ENCODE measurements at places on chromosomes 2 and 18. TPM values are rescaled to one million over a fixed set of nuclear protein-coding genes. Genes with fewer than 3 reads are reported as not detected.

- no peak for DNase-seq
Measured at GRCh38 chr2:222637067-222637466, 18.8 kb downstream of the FARSB start.

The COLEC12 gene
- total RNA-seq = 97.7 TPM

The TCF4 gene
- total RNA-seq = 45.3 TPM

DNA sequence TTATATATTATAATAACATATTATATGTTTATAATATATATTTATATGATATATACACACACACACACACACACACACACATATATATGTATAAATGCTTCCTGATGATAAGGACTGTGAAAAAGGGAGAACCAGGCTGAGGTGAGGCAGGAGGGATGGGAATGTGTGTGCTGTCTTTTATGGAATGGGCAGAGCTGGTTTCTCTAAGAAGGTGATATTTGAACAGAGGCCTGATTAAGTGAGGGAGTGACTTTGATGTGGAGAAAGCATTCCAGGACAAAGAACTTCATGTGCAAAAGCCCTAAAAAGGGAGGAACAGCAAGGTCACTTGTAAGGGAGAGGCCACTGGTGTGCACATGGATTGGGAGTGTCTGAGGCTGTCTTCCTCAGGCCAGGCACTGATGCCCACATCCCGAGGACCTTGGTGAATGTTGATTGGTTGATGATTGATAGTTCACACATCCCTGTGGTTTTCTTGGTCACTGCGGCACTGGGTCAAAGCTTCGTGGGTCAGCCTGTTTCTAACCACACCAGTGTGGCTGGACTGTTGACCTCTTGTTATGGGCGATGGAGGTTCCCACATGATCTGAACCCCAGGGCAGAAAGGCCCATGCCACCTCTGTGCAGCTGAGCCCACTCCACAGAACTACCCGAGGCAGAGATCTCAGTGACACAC is 196.9 kb downstream of the MYCN start:
- DNase-seq = peak; percentile 27

- DNase-seq = no peak
Measured at GRCh38 chr2:152506843-152507242, 171.9 kb downstream of the FMNL2 start.

GRCh38 chr18:70535041-70535440 is 246.2 kb downstream of the SOCS6 start:
- no peak for DNase-seq

DNA sequence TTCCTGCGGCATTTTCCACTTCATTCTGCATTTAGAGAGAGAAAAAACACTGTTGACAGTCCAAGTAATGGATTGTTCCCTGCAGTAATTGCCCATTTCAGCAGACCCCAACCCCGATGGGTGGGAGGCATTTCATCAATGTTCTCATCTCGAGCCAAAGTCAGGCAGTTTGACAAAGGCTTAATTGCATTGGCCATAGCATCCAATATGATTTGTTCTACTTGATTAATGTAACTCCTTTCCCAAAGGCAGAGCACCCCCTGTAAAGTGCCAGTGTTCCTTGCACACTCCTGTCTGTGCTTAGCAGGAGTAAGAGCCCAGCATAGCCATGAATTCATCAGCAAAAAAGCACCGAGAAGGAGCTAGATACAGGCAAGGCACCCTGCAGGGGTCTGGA is 174.4 kb downstream of the SEPTIN10 start:
- no peak for DNase-seq

The SKA1 gene
- total RNA-seq = 29.5 TPM

The SOWAHC gene
- total RNA-seq = 12.0 TPM

- DNase-seq = no peak
Measured at GRCh38 chr18:4208366-4208765, 246.7 kb downstream of the DLGAP1 start.

DNA sequence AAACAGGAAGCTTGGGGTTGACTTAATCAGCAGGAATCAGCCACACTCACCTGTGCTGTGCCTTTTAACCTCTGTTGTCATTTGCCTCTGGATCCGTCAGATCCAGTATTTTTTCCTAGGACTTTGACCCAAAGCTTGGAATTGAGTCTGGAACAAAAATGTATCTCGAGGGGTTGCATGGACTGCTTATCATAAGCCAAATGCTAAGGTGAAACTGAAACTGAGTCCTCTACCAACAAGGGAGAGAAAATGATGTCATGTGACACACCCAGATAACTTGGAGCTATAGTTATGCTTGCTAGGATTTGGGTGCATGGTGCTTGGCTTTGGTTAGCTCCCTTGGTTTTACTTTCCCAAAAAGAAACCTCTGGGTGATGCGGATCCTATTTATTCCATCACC is 2158.6 kb upstream of the PIK3C3 start:
- DNase-seq = no peak

DNA sequence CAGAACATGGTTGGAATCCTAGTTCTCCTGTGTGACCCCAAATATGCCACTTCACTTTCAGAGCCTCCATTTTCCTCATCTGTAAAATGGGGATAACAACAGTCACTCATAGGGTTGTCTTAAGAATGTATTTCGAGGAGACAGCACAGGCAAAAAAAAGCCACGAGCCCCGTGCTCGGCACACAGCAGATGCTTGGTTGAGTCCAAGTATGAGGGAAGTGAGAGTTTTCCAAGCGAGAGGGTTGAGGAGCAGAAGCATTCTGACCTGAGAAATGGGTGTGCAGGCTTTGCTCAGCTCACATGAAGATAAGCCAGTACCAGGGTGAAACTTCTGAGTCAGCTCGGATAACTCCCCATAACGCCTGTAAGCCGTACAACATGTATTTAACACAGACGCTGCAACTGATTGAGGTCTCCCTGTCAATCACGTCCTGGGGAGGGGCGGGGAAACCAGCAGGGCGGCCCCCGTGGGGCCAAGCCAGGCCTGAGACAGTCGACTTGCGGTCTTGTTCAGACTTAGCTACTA is 23.0 kb upstream of the ODC1 start:
- peak; percentile 62 for DNase-seq

DNA sequence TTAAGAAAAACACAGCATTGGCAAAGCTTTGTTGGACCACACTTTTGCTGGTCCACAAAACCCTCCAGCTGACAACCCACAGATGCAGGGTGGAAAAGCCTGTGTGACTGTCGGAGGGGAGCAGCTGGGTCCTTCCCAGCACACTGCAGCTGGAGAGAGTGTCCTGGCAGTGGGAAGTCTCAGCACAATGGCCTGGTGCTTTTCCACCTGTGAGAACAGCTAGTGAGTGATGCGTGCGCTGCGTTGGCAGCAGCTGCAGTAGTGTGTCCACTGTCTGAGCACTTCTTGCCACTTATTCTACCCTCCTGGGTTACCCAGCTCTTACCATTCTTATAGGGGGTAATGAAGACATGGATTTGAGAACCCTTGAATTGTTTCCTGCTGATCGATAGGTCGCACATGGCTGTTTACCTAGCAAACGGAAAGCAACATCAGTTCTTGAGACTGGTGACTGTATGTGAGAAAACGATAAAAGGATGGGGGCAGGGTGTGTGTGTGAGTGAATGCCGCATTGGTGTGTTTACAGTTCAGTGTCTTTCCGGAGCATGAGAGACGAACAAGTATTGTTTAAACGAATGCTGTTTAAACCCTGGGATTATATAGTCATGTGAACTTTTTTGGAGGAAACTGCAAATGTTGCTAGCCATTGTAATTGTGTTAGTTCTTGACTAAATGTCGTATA is 69.7 kb downstream of the LYPD6 start:
- DNase-seq = no peak

The SGPP2 gene
- total RNA-seq = not detected

DNA sequence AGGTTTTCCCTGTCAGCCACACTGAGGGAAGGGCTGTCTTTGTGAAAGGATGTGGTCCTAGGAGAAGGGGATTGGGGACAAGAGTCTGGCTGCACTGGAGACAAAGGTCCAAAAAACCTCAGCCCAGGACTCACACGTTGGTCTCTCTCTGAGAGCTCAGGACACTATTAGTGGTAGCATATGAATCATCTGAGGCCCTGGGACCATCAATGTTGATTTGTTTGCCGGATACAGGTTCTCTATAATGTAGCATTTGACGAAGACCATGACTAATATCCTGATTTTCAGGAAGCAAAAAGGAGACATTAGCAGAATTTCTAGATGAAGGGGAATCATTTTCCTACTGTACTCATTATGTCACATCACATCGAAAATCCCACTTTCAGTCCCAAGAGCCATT is 22.2 kb upstream of the DNAH6 start:
- DNase-seq = no peak

DNA sequence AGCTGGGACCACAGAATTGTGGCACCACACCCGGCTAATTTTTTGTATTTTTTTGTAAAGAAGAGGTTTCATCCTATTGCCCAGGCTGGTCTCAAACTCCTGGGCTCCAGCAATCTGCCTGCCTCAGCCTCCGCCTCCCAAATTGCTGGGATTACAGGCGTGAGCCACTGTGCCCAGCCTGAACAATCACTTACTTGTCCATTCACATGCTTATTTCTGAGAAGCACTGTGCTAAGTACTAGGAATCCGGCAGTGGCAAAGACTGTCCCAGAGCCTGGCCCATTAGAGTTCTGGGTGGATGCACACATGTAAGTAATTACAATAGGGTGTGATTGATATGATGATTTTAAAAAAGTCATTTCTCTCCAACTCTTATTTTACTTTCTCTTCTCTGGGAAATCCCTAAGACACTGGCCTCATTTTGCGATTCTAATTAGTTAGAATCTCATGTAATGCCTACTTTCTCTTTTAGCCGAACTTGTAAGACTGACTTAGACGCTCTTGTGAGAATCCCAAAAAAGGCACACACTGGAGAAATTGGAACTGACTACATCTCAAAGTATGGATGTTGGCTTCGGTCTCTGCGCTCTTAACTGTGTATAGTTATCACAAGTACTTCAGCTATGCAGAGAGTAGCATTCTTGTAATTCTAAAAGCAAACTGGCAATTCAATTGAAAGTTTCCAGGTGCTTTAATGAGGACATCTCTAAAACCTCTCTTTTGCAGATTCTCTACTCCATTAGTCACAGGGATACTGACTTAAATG is 567.7 kb downstream of the DCC start:
- DNase-seq = peak; percentile 56

- DNase-seq = no peak
Measured at GRCh38 chr18:48740068-48740440, 201.2 kb downstream of the CTIF start.

GRCh38 chr2:197011021-197011417 is 84.5 kb upstream of the PGAP1 start:
- no peak for DNase-seq

GRCh38 chr2:127360242-127360641 is 27.5 kb downstream of the MAP3K2 start:
- DNase-seq = no peak

DNA sequence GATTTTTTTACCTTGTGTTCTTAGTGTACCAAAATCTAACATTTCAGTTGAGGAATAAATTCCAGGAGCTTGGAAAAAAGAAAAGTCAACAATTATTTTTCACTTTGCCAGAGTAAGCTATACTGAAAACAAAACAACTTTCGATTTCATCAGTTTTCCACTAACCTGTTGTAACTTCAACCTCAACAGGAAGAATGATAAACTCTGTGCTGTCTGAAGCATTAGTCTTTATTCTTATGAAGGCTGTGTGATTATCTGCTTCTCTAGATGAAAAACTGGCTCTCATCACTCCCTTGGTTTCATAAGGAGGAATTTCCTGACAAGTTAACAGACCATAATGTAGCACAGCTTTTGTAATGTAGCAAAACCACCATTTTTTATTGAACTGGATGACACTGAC is 121.2 kb downstream of the ZAP70 start:
- no peak for DNase-seq

DNA sequence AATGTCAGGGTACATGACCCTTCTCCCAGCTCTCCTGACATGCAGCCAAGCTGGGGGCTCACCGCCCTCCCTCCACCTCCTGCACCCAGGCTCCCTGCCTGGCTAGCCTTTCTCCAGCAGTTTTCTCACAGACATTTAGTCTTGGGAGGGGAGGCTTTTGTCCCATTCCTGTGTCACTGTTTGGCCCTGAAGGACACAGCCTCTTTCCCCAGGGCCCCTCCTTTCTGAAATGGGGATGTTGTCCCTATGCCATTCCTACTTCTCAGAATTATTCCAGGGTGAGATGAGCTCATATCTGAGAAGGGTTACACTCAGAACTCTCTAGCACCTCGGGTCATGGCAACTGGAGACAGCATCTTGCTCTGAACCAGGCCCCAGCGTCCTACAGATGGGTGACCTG is 47.3 kb upstream of the MRPL33 start:
- DNase-seq = no peak

- no peak for DNase-seq
Measured at GRCh38 chr18:63218472-63218871, 101.1 kb downstream of the BCL2 start.

DNA sequence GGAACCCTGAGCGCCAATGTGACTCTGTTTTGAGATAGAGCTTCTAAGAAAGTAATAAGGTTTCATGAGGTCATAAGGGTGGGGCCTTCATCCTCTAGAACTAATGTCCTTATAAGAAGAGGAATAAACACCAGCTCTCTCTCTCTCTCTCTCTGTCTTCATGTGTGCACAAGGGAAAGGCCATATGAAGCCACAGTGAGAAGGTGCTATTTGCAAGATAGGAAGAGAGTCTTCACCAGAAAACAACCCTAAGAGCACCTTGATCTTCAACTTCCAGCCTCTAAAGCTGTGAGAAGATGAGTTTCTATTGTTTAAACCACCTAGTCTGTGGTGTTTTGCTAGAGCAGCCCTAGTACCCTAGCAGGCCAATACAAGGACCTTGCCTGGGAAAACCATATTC is 55.8 kb downstream of the DOCK10 start:
- no peak for DNase-seq

The ARHGAP28 gene
- total RNA-seq = 110 TPM

GRCh38 chr2:21270083-21270491 is 146.3 kb downstream of the TDRD15 start:
- DNase-seq = no peak

DNA sequence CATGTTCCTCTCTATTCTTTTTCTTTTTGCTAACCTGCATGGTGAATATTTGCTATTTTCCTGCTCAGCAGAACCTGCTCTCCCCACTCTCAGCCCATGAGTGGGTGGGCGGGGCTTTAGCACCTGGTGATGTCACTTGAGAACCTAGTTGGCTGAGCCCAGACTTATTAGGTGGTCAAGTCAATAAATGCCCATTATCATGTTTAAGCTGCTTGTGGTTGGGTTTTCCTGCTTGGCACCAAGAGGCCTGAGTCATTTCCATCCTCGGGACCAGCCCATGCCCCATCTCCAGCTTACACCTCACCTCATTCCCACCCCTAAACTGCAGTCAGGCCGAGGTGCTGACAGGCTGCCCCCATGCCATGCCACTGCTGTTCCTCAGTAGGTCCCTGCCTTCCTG is 226.6 kb downstream of the ANKRD30B start:
- no peak for DNase-seq

The MYO3B gene
- total RNA-seq = 3.5 TPM

DNA sequence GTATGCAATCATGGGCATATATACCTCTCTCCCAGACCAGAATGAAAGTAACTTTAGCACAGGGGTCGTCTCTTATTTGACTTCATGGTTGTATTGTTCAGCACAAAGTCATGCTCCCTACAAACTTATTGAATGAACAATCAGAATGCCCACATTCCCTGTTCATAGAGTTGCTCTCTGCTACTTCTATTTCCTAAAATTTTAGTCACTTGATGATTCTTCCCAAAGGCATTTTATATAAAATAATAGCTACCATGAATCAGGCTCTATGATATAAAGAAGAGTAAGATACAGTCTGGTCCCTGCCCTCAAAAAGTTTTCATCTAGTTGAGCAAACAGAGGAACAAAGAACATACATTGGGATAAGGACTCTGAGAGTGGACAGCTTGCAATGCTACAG is 162.2 kb downstream of the SLC39A10 start:
- no peak for DNase-seq

All from endodermal cell (in vitro differentiated cells).